ENCODE measurements at places on chromosomes 4 and X.

DNA sequence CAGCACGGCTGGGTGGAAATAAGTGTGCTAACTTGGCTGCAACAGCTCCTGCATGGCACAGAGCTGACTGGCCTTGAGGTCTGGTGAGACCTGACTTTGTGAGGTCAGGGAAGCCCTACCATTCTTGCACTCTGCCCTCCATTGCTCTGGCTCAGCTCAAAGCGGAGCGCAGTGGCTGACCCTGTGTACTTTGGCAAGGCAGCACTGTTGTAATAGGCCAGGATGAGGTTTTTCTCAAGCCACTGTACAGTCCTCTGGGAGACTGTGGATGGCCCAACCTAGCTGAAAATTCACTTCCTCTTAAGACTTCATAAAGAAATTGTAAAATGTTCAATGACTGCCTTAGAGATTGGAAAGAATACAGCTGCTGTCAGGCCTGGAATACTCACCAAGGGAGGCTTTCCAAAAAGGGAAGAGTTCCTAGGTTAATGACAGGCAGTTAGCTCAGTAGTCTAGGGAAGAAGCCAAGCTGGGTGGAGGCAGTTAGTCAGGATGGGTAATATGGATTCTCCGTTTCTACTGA lies 129.8 kb downstream of the GUCY2F start:
- DNase-seq = no peak

GRCh38 chr4:184748251-184748652 lies 14.4 kb upstream of the CENPU start:
- DNase-seq = no peak

DNA sequence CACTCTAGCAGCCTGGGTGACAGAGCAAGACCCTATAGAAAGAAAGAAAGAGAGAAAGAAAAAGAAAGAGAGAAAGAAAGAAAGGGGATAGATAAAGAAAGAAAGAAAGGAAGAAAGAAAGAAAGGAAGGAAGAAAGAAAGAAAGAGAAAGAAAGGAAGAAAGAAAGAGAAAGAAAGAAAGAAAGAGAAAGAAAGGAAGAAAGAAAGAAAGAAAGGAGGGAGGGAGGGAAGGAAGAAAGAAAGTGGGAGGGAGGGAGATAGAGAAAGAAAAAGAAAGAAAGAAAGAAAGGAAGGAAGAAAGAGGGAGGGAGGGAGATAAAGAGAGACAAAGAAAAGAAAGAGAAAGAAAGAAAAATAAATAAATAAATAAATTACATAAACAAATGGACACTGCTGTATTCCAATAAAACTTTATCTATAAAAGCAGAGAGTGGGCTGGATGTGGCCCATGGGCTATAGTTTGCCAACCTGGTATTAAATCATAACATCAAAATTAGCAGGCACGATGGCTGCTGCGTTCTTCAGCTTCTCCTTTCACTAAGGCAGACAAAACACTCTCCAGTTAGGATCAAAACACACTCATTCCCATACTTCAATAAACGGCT lies 165.0 kb downstream of the ZNF674 start:
- no peak for DNase-seq

- DNase-seq = no peak
These were observed 286.3 kb upstream of the AGA start for GRCh38 chr4:177728361-177729152.

GRCh38 chr4:66694739-66695138 lies 850.6 kb downstream of the CENPC start:
- DNase-seq = no peak

DNA sequence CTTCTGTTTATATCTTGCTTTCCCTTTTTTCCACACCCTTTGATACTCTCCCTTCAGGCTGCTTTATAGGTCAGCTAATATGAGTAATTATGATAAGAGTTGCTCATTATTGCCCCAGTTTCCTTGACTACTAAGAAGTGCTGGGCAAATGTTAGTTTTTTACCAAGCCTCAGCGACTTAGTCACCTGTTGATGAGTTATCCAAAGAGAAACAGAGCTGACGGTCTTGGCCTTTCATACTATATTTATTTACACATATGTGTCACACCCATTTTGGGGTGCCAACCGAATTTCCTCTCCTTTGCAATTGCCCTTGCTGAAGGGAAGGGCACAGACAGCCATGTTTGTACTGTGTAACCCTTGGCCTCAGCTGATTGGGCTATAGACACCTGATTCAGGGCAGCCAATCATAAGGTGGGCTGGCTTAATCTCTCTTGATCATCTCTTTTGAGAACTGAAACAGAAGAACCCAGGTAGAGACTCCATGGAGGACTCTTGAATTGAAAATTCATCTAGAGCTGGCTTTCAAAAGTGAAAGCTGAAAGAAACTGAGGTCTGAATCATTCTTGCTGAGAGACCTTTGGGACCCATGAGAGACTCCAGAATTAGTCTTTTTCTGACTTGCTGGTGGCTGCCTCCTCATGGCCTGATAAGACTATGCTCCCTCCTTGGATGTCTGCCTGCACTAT lies 111.7 kb upstream of the RPS6KA3 start:
- no peak for DNase-seq

GRCh38 chr4:122889726-122890125 lies 32.7 kb downstream of the NUDT6 start:
- DNase-seq = no peak

DNA sequence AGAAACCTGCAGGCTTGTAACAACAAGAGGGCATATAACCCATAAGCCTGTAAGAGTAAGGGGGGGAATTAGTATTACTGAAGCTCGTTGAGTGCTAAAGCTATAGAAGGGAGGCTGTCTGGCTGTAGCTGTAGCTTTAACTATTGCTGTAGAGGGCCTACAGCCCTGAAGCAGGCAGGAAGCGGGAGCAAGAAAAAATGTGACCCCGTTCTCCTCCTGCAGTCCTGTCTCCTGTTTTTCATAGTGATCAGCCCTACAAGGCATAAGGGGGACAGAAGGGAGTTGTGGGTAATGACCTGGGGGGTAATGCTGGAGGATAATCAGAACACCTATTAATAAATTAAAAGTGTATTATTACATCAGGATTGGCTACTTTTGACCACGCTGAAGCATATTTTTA lies 206.9 kb upstream of the MAB21L2 start:
- DNase-seq = no peak

GRCh38 chr4:5374592-5374991 lies 323.3 kb downstream of the STK32B start:
- DNase-seq = no peak

DNA sequence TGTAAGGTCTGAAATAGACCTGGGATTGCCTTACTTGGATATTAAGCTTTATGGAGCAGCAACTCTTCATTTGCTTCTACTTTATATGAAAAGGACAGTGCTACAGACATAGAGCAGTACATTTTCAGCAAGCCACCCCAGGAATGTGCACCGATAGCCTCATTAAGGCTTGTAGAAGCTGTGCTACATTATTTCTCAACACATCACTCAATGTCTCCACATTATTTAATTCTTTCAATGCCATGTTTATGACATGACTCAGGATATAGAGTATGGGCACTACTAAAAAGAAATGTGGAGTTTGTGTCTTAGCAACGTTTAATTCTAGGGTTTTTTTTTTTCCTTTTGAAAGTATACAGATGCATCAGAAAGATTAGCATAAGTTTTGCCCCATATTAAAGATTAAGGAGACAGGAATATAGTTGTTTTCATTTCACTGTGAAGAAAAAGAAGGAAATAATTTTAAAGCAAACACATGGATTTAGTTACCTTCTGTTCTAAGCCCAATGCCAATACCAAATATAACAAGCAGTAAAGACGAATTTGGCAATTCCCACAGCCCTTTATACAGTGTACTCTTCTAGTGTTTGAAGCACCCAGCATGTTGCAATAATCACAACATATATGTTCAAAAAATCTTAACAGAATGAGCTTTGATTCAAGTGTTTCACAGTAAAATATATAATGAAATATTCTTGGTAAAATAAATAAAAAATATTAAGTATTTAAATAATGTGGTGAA lies 2140.1 kb upstream of the AGA start:
- DNase-seq = no peak

GRCh38 chr4:173046818-173047217 lies 121.8 kb upstream of the GALNT7 start:
- DNase-seq = no peak

GRCh38 chr4:16750216-16750615 lies 148.2 kb downstream of the LDB2 start:
- no peak for DNase-seq

DNA sequence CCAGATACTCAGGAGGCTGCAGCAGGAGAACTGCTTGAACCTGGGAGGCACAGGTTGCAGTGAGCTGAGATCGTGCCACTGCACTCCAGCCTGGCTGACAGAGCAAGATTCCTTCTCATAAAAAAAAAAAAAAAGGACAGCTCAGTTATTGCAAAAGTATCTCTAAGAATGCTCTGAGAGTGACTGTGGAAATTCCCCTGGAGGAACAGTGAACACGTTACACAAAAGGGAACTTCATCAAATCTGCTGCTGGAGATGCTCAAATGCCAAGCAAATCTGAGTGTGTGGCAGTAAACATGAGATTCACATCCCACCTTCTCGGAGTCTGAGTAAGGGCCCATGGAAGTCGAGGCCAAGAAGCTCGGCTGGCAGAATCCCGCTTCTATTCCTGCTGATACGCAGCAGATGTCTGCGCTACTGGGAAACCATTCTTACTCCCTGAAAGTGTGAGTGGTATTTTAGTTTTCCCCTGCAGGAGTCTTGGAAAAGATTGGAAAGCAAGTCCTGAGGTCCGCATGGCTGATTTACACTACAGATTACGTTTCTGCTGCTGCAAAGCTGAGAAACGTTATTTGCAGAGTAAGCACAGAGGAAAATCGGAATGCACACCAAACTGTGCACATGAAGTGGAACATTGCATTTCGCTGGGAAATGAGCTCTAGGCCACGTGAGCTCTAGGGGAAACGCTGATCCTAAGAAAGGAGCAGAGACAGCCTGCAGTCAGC lies 162.9 kb downstream of the NSUN7 start:
- no peak for DNase-seq

- no peak for DNase-seq
These were observed at the start of gene TMSB15A for GRCh38 chrX:102515975-102516941. Gene TMSB15A (minus strand): TSS chrX:102516739.

DNA sequence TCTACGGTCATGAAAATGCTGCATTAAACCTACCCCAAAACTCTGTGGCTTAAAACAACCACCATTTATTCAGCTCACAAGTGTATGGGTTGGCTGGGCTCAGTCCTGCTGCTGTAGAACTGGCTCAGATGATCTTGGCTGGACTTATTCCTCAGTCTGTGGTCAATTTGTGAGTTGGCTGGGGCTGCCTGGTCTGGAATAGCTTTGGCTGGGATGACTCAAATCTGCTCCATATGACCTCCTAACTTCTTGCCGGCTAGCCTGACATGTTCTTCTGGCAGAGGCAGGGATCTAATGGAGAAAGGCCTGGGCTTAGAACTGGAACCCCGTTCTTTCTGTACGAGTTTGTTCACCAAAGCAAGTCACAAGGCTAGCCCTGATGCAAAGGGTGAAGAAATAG lies 71.7 kb downstream of the CFAP299 start:
- no peak for DNase-seq

DNA sequence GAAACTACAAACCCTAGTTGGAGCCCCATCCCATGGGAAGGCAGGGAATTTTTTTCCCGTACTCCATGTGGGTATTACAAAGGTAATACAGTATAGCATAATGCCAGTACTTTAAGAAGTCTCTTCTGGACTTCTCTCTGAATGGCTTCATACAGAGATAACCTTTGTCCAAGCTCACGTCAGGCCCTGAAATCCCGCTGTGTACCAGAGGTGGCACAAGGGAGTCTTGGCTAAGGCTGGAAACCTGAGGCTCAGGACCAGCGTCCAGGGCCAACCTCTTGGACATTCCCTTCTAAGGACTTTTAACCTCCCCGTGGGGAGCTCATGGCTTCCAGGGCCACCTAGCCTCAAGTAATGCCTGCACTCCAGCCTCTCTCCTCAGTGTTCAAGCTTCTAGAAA lies 338.9 kb upstream of the FAM241A start:
- no peak for DNase-seq

GRCh38 chr4:117971403-117971802 lies 62.9 kb upstream of the NDST3 start:
- no peak for DNase-seq

DNA sequence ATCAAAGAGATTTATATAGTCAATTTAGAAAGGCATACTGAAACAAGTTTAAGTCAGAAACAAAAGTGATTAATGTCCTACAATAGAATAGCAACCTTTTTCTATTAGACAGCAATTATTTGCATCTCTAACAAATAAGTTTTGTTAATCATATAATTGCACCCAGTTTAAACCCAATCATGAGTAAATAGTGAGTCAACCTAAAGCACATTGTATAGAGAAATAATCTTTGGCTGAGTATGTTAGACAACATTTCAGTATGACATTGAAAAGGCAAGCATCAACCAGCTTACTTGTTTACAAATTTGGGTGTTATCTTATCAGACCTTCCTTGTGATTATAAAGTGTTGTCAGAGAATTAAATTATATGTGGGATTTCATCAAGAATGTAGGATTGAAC lies 209.5 kb downstream of the IL15 start:
- no peak for DNase-seq

DNA sequence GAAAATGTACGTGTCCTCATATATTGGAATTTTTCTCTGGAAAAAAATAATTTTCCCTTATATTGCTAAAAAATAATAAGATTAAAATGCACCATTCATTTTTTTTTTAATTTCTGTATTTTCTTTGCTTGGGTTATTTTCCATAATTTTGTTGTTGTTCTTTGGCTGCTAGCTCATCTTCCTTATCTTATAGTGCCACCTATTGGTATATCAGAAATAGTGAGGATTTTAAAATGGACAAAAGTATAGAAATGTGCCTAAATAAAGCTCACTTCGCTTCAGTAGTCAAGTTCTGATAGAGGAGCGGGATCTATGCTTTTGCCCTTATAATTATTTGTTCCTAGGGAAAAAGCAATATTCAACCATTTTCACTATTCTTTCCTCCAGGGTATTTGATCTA lies 134.8 kb downstream of the NAP1L3 start:
- DNase-seq = no peak

DNA sequence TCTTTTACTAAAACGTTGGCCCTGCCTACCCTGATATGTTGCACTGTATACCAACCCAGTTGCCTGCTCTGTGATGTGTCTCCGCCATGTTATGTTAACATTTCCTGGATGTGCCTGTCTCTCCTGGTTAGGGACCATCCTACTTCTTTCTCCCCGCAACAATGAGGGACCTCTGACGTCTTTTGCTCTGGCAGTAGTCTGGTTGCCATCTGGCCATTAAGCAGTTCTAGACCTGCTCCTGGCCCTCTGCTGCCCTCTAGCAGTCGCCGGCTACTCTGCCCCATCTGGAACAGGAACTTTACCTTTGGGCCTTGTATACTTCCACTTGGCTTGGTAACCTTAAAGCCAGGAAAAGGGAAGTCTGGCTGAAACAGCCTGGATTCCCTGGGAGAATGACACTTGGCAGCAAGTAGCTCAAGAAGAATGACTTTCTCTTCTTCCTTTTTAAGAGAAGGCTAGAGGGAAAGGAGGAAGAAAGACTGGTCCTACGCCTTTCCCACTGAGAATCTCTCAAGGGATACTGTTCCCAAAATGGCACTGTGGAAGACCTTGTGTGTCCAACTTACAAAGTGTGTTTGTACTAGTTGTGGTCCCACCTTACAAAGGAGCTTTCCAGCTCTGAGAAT lies 63.5 kb downstream of the GPC3 start:
- peak; percentile 4 for DNase-seq

- DNase-seq = no peak
These were observed 3.1 kb downstream of the COX18 start for GRCh38 chr4:73066445-73066844.

GRCh38 chr4:165709973-165710526 lies 163.0 kb upstream of the TLL1 start:
- DNase-seq = no peak

- DNase-seq = no peak
These were observed 208.3 kb upstream of the LEF1 start for GRCh38 chr4:108377021-108377420.
